ENCODE measurements at places on chromosomes 3 and 15.

GRCh38 chr15:96170979-96171739 lies 159.3 kb upstream of the NR2F2 start:
- peak; percentile 46 for DNase-seq

DNA sequence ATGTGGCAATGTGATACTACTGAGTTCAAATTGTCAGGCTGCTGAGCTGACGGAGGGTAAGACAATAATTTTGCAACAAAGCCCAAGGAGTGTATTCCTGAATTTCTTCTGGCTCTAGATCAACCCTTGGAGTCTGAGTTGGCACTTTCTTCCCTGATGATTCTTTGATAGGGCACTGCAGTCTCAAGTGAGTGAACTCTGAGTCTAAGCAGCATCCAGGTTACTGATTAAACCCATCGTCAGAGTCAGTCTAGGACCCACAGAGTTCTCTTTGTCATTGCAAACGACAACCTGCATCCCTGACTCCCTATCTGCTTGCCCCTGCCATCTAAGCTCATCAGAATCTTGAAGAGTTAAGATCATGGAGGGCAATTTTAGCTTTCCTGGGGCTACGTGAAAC lies 58.6 kb downstream of the MME start:
- DNase-seq = no peak

DNA sequence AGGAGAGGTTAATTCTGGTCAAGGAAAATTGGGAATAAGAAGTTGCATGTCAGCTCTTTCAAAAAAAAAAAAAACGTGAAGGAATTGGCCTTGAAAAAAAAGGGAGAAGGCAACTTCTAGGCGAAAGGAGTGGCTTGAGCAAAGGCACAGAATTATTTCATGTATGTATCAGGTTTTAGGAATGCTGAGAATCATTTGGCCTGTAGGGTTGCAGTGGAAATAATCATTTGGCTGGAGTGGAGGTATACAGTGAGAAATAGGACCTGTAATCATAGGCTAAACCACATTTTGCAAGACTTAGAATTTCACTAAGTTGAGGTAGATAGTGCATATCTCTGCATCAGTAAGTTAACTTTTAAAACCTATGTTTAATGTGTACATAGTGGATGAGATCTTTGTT lies 54.9 kb downstream of the EPHA6 start:
- DNase-seq = no peak

GRCh38 chr15:67400890-67401289 lies 120.0 kb upstream of the C15orf61 start:
- DNase-seq = no peak

DNA sequence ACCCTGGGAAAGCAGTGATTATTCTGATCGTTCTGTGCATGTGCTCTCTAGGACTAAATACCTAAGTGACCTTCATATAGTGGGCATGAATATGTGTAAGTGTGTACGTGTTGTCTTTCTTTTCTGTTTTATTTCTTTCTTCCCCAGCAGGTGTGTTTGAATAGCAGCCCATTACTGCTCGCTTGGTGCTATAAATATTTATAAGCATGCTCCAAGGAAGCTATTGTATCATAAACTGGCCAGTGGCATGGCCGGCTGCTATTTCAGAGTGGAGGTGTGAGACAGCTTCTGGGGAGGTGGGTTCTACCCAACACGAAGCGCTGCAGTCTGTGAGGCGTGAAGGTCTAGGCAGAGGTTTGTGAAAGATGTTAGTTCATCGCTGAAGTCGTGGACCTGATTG lies 641.8 kb downstream of the NTRK3 start:
- DNase-seq = no peak

GRCh38 chr15:40506964-40507571 lies 36.3 kb downstream of the CHST14 start:
- DNase-seq = peak; percentile 28

DNA sequence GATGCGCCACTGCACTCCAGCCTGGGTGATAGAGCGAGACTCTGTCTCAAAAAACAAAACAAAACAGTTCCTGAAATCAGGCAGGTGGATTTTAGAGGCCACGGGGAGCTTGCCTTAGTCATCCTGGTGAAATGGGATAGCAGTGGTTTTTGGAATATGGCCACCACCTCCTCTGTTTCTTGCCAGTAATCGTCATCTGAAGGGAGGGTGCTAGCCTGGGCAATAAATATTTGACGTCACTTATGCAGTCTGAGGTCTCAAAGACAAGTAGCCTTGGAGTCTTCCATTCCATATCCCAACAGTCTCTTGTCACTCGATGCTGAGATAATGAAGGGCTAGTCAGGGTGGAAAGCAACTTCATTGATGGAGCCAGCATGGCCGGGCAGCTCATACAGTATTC lies 55.2 kb downstream of the KCNAB1 start:
- DNase-seq = no peak

DNA sequence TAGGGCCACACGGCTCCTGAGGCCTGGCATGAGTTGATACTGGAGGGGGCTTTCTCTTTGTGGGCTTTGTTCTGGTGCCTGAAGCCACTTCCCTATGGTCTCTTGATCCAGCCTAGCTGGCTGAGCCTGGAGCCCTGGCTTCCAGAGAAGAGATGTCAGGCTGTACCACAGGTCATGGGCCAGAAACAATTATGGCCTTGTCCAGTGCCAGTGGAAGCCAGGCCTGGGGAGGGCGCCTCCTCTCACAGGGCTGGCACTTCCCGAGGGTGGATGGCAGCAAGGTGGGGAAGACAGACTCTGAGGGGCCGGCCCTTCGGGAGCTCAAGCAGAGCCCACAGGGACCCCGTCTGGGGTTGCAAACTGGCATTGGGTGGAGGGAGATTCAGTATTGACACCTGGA lies 34.9 kb upstream of the ACAD9 start:
- DNase-seq = no peak

DNA sequence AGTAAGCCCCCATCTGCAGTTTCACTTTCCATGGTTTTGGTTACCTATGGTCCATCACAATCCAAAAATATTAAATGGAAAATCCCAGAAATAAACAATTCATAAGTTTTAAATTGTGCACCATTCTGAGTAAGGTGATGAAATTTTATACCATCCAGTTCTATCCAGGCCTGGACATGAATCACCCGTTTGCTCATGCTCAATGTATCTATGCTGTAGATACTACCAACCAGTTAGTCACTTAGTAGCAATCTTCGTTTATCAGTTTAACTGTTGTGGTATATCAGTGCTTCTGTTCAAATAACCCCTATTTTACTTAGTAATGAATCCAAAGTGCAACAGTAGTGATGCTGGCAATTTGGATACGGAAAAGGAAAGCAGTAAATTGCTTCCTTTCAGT lies 381.9 kb upstream of the AGTR1 start:
- no peak for DNase-seq

All from urinary bladder (tissue), 4 donors.